ENCODE measurements at places on chromosomes 6 and 20.

DNA sequence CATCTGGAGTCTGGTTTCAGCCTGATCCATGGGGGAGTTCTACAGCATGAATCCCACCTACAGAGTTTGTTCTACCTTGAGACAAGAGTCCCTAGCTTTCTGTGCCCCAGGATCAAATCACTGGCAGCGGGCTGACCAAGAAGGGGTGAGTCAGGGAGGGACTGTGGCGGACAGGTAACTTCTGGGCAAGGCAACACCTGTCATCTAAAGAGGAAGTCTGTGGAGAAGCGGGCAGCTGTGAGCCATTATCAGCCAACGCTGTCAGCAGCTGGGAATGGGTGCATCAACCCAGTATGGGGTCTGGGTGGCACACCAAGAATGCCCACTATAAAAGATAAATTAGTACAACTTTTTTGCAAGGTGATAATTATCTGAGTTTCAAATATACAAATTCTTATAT lies 45.9 kb downstream of the UBE3D start:
- DNase-seq, result no peak

GRCh38 chr20:37360391-37361115 lies 14.6 kb downstream of the SRC start:
- no peak for DNase-seq

DNA sequence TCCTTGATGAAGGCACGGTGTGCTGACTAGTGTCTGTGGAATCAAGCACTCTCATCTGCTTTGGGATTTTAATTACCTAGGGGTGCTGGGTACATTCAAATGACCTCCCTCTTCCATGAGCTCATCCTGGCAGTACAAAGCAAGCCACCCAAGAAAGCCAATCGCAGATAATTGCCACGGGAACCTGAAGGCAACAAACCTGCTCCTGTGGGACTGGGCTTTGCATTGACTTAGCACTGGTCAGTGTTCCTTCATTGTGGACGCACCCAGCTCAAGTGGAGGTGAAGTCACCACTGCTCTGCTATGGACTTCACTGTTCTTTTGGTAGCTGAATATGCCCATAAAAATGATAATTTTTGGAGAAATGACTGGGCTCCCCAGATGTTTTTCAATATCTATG lies 261.6 kb upstream of the FERMT1 start:
- DNase-seq, result no peak

GRCh38 chr6:125797886-125798444 lies 7.2 kb downstream of the NCOA7 start:
- no peak for DNase-seq

GRCh38 chr20:46963758-46964617 lies 69.3 kb downstream of the EYA2 start:
- DNase-seq, result no peak

- DNase-seq, result peak; percentile 28
These were observed 19.2 kb downstream of the PRND start for GRCh38 chr20:4740774-4741431.

GRCh38 chr6:53428886-53429285 lies 80.1 kb upstream of the ELOVL5 start:
- no peak for DNase-seq

- no peak for DNase-seq
These were observed 30.1 kb upstream of the MBOAT1 start for GRCh38 chr6:20242397-20242796.

DNA sequence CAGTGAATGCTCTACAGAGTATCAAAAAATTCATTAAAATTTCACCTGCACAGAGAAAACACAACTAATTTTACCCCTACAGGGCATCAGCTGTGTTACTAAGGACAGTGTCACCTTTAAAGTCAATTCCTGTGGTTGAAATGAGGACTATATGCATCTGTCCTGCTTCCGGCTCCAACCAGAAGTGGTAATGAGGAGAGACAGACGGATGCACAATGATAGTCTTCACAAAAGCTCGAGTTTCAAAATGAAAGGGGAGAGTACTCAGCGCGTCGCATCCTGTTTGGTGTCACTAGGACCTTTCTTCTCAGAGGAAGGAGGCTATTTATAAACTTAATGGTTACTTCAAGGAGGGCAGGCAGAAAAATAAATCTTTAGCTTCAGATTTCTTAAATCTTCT lies 86.5 kb downstream of the LYRM4 start:
- no peak for DNase-seq

GRCh38 chr6:31401403-31401802 lies 2.0 kb upstream of the MICA start:
- DNase-seq, result no peak
